ENCODE measurements at places on chromosomes 3 and 15.

GRCh38 chr15:88571153-88571851 lies 24.8 kb upstream of the DET1 start:
- no peak for DNase-seq

DNA sequence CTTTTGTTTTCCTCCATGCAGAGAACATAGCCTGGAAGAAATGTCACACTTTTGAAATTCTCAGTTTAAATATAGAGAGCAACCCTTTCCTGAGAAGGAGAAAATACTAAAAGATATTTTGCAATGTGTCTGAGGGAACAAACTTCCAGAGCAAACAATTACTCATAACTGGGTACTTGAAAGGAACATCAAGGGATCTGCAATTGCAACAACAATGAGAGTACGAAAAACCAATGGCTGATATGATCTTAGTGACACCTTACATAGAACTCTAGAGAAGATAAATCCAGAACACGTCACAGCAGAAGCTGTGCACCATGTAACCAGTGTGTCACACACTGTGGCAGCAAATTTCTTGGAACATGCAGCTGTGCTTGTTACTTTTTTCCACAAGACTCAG lies 14.6 kb upstream of the ARPP21 start:
- no peak for DNase-seq

GRCh38 chr3:10249833-10250232 lies 1.6 kb downstream of the TATDN2 start:
- DNase-seq: no peak

GRCh38 chr15:91853948-91854638 lies 585 bp downstream of the SLCO3A1 start:
- DNase-seq: peak; percentile 70

DNA sequence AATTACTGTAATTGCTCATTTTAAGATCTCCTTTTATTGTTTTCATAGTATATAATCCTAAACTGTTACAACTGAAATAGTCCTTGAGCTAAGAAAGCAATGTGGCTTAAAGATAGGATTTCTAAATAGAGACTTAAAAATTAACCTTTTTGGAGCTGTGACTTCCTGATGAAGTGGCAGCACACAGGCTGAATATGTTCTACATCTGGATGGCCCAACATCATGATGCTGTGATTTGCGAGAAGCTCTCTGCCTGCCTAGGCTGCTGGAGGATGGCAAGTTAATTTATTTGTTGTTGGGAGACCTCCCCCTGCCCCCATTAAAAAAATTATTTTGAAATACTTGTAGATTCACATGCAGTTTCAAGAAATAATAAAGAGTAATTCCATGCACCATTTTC lies 134.5 kb downstream of the IGF1R start:
- no peak for DNase-seq

- DNase-seq: no peak
These were observed 21.0 kb downstream of the C2CD4A start for GRCh38 chr15:62087671-62088352.

- DNase-seq: no peak
These were observed 30.0 kb downstream of the SHQ1 start for GRCh38 chr3:72818092-72818773.

- no peak for DNase-seq
These were observed 225.3 kb downstream of the FOXP1 start for GRCh38 chr3:71358243-71358642.

GRCh38 chr15:76293361-76293760 lies 17.9 kb downstream of the ETFA start:
- DNase-seq: no peak

DNA sequence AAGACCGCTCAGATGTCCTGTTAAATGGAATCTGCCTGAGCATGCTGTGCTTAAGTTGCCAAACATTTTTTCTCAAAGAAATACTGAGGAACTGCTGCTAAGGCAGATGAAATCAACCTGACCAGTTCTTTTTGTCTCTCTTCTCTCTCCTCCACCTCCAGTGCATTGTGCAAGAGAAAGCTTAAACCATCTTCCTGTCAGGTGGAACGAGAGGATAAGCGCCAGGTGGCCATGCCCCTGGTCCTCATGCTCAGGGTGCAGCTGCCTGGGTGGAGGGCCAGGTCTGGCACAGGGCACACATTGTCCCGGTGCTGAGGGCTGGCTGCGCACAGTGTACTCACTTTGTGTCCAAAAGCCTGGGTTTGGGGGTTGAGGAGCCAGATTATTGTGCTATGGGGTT lies 176.2 kb upstream of the TP63 start:
- no peak for DNase-seq

DNA sequence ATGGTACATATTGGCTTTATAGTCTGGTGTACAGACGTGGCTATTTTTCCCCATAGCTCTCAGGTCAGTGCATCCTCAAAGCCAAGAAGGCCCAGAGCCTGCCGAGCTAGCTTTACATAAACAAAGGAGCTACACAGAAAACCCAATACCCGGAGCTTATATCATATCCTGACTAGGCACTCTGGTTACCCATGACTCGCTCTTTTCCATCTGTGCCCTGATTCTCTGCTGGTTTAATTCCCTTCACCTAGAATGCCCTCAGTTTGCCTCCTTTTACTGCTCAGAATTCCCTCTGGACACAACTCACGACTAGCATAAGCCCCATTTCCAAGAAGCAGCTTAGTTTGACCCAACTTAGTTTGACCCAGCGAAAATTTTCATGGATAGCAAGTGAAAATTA lies 110.8 kb downstream of the TIGIT start:
- no peak for DNase-seq

- no peak for DNase-seq
These were observed 613 bp downstream of the SEC13 start for GRCh38 chr3:10320320-10320677.

DNA sequence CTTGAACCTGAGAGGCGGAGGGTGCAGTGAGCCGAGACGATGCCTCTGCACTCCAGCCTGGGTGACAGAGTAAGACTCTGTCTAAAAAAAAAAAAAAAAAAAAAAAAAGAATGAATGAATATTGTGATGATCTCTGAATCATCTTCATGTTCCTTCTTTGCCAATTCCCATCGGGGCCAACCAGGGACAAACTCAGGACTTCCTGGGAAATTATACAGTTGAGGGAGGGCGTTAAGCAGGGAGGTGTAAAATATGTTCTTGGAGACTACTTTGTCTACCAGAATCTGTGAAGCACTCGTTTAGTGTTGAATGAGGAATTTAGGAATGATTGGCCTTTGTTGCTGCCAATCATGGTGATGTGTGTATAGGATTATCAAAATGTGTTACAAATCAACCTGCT lies 210.6 kb downstream of the PTPRG start:
- no peak for DNase-seq

DNA sequence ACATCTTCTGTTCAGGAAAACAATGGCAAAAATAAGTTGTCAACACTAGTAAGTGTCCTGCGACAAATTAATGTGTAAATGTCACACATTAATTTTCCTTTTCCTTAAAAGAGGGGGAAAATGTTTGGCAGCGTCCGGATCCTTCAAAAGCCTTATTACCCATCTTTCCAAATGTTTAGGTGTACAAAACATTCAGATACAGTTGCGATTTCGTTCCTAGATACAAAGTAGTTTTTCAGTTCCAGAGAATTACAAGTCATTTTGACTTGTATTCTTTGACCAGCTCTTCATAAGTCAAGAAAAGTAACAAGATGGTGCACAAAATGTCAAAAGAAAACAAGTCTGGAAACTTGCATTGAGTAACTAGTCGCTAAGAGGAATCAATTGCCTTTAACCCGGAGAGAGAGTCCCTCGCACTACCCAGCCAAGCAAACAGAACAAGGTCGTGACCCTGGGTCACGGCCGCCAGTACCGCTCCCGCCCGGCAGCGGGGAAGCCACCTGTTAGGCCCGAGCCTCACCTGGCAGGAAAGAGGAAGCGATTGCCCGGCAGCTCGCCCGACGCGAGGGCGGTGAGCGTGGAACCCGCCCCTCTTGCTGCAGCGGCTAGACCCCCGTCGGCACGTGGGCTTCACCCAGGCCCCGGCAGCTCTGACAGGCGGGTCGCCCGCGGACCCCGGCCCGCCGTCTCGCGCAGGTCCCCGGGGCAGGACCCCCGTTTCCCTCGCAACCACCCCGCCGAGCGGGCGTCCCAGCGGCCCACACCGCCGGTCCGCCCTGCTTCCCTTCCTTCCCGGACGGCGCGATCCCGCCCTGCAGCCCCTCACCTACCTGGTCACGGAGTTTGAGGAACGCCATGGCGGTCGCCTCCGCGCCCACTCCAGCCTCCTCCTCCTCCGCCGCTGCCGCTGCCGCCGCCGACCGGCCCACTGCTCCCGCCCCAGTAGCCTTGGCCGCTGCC lies 61.0 kb upstream of the ANKRD28 start:
- peak; percentile 18 for DNase-seq

- DNase-seq: no peak
These were observed 18.5 kb upstream of the C3orf62 start for GRCh38 chr3:49295489-49296058.

DNA sequence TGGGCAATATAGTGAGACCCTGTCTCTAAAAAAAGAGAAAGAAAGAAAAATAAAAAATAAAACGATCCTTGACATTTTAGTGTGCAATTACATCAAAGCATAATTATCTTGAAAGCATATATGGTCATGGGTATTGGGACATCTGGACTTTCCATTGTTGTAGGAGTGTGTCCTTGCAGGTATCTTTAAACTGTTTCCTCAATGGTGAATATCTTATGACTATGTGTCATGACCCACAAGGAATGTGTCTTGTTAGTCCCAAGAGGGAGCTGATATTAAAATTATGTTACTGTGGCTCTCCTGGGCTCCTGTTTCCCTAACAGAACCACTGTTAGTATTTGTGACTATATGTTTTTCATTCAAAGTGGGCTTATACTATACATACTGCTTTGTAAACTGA lies 26.6 kb downstream of the EIF1B start:
- no peak for DNase-seq

GRCh38 chr3:42911551-42911950 lies 5.6 kb downstream of the ZNF662 start:
- DNase-seq: no peak

- no peak for DNase-seq
These were observed 408.0 kb downstream of the MECOM start for GRCh38 chr3:169255511-169255910.

GRCh38 chr3:160927620-160928019 lies 171.6 kb downstream of the PPM1L start:
- DNase-seq: no peak

DNA sequence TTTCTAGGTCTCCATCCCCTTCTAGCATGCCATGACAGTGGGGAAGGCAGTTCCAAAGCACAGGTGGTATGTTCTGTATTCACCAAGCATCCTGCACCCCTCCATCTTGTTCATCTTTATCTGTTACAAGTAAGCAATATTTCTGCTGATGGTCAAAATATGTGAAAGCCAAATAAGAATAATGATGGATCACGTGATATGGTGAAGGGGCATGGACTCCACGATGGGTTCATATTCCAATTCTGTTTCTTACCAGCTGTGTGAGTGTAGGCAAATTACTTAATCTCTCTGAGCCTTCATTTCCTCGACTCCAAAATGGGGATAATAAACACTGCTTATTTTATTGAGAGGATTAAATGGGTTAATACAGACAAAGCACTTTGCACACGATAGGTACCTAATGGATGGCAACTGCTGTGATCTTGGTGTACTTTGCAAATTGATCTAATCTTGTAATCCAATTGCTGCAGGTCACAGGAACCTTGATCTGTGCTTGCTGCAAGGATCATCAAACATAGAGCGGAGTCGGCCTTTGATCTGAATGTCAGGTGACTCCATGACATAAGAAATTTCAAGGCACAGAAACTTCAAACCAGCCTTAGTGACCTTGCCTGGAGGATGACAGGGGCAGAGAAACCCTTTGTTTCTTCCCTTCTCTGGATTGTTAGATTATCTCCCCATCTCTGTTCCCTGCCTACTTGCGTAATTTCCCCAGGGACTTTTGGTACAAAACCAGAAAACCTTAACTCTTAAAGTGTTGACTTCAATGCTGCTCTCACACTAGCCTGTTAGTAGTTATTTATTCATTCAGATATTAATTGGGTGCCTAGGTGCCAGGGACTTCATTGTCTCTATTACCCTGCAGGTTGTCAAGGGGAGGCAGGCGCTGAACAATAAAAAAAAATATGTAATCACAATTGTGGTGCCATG lies 25.8 kb downstream of the SIAH2 start:
- DNase-seq: no peak

DNA sequence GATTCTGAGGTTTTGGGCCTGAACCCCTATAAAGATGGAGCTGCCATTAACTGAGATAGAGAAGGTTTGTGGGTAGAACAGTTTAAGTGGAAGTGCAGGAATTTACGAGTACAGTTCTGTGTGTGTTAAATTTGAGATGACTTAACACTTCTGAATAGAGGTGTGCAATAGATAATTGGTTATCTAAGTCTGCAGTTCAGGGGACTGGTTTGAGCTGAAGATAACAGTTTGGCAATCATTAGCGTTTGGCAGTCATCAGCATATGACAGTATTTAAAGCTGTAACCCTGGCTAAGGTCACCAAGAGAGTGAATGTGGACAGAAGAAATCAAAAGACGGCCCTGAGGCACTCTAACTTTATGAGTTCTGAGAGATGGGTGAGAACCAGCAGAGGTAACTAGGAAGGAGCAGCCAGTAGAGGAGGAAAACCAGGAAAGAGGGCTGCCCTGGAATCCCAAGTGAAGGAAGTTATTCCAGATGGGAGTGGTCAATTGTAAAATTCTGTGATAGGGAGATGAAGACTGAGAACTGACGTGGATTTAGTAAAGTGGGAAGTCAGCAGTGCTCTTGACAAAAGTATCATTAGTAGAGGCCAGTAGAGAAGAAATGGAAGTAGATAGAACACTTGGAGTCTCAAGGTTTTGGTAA lies 8.1 kb downstream of the MYNN start:
- DNase-seq: no peak

GRCh38 chr3:104901396-104901795 lies 465.3 kb upstream of the ALCAM start:
- DNase-seq: no peak

- no peak for DNase-seq
These were observed 40.4 kb downstream of the TM2D3 start for GRCh38 chr15:101611580-101612299.

DNA sequence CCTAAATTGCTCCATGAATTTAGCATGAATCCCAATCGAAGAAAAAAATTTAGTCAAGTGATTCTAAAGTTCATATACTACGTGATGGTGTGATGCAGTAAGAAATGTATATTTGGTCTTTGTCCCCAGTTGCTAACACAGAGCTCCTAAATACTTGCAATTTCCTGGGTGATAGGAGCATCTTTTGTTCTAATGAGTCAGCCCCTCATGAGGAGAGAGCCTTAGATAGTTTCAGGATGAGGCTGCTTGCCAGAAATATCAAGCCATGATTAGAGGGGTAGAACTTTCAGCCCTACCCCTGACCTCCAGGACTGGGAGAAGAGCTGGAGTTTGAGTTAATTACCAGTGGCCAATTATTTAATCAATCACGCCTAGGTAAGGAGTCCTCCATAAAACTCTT lies 170.2 kb downstream of the PDE8A start:
- no peak for DNase-seq

DNA sequence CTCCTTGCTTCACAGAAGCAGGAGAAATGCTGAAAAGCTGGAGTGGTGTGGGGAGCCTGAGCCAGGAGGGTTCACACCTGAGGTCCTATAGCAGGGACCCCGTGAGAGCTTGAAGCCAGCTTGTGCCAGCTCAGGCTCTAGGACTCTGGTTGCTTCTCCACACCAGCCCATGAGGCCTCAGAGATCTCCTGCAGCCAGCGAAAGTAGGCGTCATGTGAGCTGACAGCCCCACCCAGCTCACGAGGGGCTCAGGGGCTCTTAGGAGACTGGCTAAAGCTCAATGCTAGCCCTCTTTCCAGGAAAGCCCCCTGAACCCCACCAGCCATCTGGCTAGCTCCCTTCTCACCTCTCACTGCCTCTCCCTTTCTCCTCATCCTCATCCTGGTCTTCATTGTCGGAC lies 16.9 kb upstream of the CPEB1 start:
- no peak for DNase-seq

Data from hypothalamus (tissue), 51 donors.